Activated CD4-positive, alpha-beta T cell treated with anti-CD3 and anti-CD28 coated beads, Interleukin-2, amount 50 U/mL, for 24 hours (primary cell): ENCODE measurements at places on chromosomes 4 and X.

DNA sequence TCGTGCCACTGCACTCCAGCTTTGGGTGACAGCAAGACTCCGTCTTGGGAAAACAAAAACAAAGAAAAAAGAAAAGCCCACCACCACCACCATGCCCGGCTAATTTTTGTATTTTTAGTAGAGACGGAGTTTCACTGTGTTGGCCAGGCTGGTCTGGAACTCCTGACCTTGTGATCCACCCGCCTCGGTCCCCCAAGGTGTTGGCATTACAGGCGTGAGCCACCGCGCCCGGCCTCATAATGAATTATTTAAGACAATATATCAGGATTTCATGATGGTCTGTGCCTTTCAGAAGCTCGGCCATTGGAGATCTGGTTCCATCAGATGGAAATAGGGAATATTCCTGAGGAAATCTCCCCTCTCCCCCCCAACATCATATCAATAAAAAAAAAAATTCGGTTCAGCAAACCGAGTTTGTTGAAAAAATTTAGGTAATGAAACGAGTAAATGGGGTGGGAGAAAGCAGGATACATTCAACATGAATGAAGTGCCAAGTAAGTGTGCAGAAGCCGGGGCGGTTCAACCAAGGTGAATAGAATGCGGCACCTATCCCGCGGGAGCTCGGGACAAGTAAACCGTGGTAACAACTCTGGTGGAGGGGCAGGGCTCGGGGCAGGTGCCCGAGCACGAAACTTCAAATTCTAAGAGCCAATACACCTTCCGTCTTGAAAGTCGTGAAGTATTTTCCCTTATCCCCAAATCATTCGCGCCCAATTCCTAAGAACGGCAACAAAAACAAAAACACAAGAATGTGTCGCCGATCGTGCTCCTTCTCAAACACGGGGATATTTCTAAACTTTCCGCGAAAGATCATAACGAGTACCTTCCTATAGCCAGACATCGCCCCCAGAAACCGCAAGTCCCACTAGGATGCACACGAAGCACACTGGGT is 773 bp upstream of the TXLNG start:
- DNase-seq, result no peak

DNA sequence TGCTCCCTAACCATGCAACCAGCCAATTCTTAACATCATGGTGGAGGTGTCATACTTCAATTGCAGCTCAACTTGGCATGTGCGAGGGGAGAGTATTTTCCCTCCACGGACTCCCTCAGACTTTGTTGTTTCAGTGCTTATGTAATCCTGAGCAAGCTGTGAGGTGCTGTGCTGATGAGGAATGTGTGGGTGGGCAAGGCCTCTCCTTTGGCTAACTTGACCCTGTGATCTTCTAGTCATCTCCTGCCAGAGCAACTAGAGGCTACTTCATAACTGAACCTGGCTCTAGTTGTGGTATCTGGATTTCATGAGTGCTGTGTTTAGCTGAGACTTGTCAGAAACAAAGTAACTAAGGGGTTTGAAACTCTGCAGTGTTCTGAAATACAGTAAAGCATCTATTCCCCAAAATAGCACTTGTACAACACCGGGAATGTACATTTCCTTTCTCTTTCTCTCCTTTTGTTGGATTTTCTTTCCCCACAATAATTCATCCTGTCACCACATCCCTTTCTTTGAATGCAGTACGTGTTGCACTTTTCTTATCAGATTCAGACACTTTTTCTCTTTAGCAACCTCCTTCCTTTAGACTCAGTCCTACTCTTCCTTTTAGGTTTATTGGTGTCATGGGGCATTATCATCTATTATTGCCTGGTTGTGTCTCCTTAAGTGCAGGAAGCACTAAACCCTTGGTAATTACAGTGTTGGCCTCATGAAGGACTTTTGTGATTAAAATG is 415.2 kb upstream of the NR3C2 start:
- DNase-seq, result no peak

DNA sequence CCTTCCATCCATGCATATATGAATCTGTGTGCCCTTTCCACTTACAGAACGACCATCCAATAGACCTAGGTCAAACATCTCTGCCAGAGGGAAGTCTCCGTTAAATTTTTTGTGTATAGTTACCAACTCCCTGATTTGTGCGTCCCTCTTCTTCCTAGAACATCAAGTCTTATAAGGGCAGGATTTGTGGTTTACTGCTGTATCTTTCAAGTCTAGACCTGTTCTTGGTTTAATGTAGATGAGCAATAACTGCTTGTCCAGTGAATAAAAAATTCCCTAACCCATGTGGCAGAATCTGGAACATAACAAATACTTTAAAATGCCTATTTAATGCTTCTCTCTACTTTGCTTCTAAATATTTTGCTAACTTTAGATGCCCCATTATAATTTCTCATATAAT is 988.8 kb downstream of the RAPGEF2 start:
- DNase-seq, result no peak

DNA sequence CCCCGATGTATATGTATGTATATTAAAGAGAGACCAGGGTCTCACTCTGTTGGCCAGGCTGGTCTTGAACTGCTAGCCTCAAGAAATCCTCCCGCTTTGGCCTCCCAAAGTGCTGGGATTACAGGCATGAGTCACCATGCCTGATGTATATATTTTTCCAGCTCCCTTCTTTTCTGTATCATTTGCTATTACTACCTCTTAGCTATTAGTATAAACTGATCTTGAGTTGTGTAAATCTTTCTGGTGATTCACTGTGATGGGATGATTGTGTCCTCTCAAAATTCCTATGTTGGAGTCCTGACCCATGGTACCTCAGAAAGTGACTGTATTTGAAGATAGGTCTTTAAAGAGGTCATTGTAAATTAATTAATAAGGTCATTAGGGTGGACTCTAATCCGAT is 53.1 kb downstream of the HPRT1 start:
- DNase-seq, result no peak

GRCh38 chr4:109389369-109390114 is 44.1 kb upstream of the SEC24B start:
- DNase-seq, result no peak

DNA sequence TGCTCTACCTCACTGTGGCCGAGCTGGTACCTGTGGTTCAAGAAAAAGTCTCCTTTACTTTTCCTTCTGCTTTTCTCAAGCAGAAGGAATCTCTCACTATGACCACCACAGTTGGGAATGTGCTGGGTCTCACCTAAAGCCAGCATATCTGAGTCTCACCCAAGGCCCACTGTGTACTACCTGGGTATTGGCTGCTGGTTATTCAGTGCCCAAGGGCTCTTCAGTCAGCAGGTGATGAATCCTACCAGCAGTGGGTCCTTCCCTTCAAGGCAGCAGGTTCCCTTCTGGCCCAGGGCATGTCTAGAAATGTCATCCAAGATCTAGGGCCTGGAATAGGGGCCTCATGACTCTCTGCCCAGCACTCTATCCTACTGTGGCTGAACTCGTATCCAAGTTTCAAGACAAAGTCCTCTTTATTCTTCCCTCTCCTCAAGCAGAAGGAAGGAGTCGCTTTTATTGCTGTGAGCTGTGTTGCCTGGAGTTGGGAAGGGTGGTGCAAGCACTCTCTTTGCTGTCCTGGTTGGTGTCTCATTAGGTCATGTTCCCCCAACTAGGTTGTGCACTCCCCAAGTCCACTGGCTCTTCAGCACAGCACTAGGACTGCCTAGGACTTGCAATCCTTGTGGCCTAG is 6.1 kb downstream of the CXCL10 start:
- no peak for DNase-seq

DNA sequence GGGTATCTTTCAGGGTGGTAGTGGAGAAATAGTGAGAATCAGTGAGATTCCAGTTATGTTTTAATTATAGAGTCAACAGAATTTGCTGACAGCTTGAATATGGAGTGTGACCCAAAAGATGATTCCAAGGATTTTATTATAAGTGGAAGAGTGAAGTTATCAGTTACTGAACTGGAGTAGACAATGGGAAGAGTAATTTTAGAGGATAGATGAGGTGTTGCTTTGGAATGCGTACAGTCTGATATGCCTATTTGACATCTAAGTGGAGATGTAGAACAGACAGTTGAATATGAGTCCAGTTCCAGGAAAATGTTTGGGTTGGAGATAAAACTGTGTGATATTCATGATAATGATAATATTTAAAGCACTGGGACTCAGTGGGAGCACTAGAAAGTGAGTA is 174.2 kb downstream of the MAPK10 start:
- no peak for DNase-seq

DNA sequence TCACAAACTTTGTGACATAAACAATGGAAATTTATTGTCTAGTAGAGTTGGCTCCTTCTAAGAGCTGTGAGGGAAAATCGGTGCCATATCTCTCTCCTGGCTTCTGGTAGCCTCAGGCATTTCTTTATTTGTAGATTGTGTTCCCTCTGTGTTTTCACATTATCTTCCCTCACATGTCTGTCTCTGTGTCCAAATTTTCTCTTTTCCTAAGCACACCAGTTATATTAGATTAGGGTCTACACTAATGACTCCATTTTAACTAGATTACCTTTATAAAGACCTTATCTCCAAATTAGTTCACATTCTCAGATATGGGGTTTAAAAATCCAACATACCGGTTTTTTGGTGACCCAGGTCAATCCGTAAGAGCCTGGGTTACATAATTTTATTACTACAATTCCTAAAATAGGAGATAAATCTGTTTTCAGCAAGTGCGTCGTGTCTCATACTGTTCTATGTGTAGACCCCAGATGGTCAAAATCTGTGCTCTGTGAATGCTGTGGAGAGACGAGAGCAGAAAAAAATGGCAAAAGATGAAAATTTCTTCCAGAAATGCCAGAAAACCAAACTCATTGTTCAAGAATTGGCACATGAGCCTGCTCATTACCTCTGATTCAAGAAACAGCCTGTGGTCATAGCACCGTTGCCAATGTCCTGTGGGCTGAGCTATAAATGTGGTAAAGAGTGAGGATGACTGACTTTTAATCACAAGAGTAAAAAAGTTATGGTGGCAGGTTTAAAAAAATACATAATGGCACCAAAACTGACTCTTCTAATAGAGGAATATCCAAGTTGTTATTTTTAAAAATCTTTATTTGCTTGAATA is 574.7 kb downstream of the PCDH7 start:
- no peak for DNase-seq

GRCh38 chrX:69032601-69033000 is 132.7 kb downstream of the PJA1 start:
- DNase-seq, result no peak

DNA sequence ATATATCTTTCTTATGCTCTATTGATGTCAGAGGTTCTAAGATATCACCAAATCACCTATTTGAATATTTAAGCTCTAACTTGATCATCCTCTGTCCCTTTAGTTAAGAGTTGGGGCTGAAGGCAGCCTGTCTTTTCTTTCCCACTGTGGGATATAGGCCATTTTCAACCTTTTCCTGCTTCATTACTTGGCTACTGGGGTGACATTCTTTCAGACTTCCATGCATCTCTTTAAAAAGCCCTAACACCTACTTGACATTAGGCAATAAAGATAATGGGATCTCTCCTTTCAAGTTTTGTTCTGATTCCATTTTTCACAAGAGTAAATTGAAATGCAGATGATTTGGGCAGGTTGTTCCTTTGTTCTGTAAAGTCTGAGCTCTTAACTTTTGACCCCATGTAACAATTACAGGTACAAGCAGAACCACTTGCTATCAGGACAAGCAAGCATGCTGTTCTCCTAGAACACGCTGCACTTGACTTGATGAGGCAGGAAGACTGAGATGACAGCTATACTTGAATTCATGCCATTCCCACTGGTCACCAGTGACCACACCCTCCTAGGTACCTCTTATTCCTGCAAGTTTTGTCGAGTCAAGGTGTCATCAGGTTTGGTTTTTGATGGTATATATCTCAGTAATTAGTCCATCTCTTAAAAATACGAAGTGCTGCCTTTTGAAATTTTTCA is 18.2 kb downstream of the HOPX start:
- no peak for DNase-seq

DNA sequence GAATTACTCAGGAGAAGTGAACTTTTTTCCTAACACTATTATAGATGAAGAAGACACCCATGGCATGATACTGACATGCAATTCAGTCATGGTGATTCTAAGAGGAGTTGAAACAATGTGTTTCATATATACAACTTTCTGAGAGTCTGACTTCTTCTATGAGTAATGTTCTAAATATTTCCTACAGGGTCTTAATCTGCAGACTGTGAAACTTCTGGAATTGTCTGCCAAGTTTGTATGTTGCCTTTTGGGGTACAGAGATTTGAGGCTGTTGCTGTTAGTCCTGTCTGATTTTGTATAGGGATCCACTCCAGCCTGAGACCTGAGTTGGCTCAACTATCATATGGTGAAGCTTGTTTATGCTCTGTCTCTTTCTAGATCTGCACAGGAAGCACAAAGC is 160.6 kb upstream of the GATB start:
- no peak for DNase-seq

- no peak for DNase-seq
These were observed 35.7 kb upstream of the PDE5A start for GRCh38 chr4:119664168-119664907.

- DNase-seq, result no peak
These were observed 102.8 kb downstream of the CBR4 start for GRCh38 chr4:168907119-168907698.

- no peak for DNase-seq
These were observed 197.0 kb downstream of the BCOR start for GRCh38 chrX:39900777-39901170.

- DNase-seq, result no peak
These were observed 29.0 kb upstream of the RAP1GDS1 start for GRCh38 chr4:98232202-98232601.

GRCh38 chrX:106874075-106874474 is 29.1 kb downstream of the RIPPLY1 start:
- DNase-seq, result no peak

GRCh38 chr4:77158487-77158861 is 1.5 kb downstream of the CCNG2 start:
- no peak for DNase-seq

DNA sequence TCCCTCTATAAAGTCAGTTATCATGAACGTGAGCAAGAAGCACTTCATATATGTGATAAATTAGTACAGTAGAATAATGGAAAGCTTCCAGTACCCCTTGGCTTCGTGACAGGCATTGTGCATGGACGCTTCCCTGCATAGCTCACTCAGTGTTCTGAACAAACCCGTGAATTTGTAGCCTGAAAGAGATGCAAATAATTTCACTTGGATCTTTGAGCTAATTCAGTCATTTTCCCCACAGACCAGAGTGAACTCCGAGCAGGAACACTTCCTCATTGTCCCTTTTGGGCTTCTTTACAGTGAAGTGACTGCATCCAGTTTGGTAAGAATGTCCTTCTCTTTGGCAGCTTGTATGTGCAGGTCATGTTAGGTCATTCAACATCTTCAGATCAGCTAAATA is 50.1 kb downstream of the ADD1 start:
- DNase-seq, result no peak

GRCh38 chr4:101418055-101418454 is 70.7 kb upstream of the PPP3CA start:
- no peak for DNase-seq

DNA sequence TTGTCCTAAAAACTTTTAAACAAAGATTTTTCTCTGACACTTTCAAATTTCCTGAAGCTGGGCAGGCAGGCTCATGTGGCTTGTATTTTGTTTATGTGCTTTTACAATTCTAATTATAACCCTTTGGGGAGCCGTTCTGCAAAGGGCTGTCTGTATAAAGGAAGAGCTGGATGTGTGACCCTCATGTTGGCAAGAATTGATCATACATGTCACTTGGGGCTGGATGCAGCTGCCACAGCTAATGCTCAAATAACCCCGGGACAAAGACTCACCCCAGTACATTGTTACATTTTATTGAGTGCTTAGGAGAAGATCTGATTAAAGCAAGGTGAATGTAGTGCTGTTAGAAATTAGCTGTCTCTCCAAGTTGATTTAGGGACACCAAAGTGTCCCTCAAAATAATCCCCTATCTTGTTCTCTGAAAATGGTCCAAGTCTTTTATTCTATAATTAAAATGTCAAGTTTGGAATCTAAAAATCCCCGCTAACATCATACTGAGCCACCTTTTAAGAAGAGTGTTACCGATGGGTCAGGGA is 13.0 kb upstream of the DAPP1 start:
- DNase-seq, result no peak
